ENCODE measurements at places on chromosomes 1 and 21.

GRCh38 chr1:217569021-217569420 is 61.9 kb downstream of the GPATCH2 start:
- ATAC-seq: no peak

- ATAC-seq: no peak
Observed at GRCh38 chr1:113394863-113395259, 4.5 kb downstream of the MAGI3 start.

- no peak for ATAC-seq
Observed at GRCh38 chr1:233672732-233673131, 58.8 kb downstream of the KCNK1 start.

GRCh38 chr21:43467785-43468184 is 40.9 kb upstream of the SIK1 start:
- ATAC-seq: no peak

DNA sequence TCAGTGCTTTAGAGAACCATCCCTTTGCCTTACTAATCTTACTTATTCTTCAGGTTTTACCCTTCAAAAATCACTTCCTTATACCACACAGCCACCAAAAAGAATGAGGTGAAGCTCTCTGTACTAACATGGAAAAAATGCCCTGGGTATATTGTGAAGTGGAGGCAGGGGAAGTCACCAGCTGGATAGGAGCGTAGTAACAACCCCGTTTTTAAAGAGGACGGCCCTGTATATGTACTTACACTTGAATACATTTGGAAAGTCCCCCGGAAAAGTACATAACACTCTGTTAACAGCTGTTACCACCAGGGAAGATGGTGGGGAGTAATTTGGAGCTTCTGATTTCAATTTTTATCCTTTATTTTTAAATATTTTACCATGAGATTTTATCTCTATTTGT is 28.2 kb upstream of the KHDRBS1 start:
- no peak for ATAC-seq

GRCh38 chr1:154851392-154852177 is 18.5 kb downstream of the KCNN3 start:
- peak; percentile 96 for ATAC-seq

GRCh38 chr1:170675865-170676264 is 11.9 kb downstream of the PRRX1 start:
- no peak for ATAC-seq

DNA sequence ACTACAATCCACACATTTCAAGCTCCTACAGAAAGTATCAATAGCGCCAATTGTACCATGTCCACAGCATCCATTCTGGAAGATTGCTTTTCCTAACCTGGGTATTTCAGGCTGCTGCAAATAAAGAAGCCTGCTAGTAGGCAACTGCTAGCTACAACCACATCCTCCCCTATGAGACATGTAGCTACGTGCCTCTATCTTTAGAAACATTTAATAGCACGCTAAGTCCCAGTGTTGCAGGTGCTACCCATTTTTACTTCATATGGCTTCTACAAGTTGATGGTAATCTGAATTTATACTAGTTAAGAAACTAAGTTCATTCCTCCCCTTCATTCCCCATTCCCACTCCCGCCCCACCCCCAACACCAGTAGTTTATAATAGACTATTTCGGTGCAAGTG is 7.4 kb upstream of the AMPD1 start:
- no peak for ATAC-seq

GRCh38 chr1:247468481-247469140 is 10.7 kb upstream of the OR2B11 start:
- no peak for ATAC-seq

DNA sequence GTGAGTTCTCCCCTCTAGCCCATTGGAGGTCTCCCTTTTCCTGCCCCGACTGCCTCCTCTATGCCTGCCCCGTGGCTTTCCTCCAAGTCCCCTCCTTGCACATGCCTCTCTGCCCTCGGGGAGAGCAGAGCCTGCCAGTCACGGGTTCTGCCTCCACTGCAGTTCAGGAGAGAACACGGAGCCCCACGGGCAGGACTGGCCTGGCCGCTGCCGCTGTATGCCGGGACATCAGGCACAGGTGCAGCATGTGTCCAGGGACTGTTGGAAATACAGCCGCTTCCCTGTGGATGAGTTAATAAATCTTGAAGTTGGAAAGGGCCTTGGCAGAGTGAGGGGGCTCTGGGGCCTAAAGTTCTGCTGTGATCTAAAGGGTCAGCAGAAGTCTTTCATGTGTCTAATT is 676.6 kb downstream of the MATN1 start:
- ATAC-seq: no peak

DNA sequence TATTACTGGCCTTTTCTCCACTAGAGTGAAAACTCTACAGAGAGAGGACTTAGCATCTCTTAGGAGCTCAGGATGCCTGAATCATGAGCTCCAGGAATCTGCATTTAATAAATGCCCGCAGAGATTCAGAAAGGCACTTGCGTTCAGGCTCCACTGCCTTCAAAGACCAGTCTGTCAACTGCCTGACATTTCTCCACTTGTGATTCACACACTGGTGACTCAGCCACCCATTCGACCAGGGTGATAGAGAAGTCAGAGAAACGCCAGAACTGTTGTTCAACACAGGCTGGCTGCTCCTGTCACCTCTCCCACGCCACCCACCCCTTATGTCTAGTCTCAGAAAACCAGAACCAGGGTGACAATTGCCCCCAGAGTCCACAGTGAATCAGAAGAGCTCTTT is 26.9 kb upstream of the LBR start:
- ATAC-seq: peak; percentile 98

DNA sequence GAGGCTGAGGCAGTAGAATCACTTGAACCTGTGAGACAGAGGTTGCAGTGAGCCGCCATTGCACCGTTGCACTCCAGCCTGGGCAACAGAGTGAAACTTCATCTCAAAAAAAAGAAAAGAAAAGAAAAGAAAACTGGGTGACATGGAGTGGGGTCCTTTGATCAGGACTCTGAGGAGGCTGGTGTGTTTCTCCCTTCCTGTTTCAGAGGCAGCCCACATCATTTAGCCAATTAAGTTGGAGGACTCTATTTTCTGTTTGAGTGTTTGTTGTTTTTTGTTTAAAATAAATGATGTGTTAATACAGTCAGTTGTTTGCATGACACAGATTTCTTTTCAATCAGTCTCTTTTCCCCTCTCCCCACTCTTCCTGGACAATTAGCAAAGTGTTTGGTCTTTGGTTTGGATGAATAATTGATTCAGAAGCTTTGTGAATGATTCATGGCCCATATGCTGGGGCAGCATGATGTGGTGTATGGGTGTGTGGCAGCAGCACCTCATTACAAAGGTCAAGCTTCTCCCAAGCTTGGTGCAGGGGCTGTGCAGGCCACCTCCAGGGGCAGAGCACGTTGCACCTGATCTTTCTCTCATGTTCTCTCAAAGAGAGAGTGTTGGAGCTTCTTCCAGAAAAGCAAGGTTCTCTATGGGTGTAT is 48.8 kb downstream of the CACNA1E start:
- ATAC-seq: peak; percentile 63

GRCh38 chr1:62084310-62084890 is 110.2 kb upstream of the L1TD1 start:
- no peak for ATAC-seq

GRCh38 chr1:180581635-180582039 is 22.9 kb downstream of the OVAAL start:
- ATAC-seq: no peak

GRCh38 chr21:17650292-17650691 is 37.6 kb upstream of the BTG3 start:
- ATAC-seq: peak; percentile 8

- peak; percentile 88 for ATAC-seq
Observed at GRCh38 chr1:113654883-113655282, 104.4 kb downstream of the PHTF1 start.

DNA sequence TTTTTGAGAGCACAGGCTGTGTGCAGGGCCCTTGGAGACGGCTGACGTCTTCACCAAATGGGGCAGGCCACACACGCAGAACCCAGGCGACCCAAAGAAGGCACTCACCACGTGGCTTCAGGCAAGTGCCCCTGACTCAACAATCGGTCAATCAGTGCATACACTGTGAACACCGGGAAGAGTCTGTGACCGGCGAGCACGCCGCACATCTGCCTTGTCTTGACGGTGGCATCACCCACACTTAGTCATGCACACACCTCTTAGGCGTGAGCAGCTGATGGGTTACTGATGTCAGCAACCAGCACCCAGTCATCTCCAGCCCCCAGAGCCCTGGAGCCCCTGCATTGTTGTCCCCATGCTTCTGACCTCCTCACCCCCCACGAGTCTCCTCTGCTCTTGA is 4.9 kb upstream of the LRRC3 start:
- no peak for ATAC-seq

DNA sequence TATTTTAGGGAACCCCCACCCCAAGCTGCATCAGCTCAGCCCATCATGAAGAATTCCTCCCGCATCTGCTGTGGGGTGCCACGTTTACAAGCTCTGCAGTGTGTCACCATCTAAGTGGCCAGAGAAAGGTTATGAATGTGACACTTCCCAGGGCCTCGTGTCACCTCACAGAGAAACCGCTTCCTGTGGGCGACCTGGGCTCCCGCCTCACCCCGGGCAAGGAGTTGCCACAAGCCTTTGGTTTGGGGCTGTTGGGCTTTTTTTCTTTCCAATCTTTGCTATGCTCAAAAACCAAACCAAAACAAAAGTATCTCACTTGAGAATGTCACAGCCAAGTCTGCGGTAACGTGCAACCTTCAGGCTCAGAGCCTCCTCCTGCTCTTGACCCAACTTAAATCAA is 82.1 kb upstream of the ARHGEF16 start:
- ATAC-seq: no peak

GRCh38 chr21:38082936-38083485 is 166.8 kb upstream of the KCNJ6 start:
- no peak for ATAC-seq

DNA sequence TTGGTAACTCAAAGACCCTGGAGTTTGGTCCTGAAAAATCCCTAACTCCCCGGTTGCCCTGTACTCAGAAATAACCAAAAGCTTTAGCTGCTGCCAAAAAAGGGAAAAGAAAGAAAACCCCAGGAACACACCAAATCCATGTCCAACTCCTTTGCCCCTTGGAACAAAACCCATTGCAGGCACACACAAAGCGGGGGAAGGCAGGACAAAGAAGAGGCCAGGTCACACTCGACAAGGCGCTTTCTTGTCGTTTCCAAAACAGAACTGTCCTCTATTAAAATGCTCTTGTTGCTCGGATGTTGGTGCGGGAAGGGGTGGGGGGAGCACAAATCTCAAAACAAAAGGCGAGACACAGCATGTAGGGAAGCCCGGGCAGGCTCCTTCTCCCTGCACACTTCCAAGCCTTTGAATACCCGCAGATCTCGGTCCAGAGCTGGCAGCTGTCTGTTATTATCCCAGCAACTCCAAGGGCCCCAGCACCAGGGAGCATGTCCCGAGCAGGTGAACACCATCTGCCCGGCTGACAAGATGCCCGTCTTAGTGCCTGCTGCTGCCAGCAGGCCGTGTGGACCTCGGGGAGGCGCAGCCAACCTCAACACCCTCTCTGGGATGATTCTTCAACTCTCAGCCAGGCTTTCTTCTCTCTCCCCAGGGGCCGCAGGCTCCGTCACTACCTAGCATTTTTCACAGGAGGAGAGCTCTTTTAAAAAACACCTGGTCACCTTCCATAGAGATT is 96.4 kb downstream of the SSBP3 start:
- peak; percentile 6 for ATAC-seq

- no peak for ATAC-seq
Observed at GRCh38 chr1:188237573-188238348, 1409.0 kb downstream of the PLA2G4A start.

DNA sequence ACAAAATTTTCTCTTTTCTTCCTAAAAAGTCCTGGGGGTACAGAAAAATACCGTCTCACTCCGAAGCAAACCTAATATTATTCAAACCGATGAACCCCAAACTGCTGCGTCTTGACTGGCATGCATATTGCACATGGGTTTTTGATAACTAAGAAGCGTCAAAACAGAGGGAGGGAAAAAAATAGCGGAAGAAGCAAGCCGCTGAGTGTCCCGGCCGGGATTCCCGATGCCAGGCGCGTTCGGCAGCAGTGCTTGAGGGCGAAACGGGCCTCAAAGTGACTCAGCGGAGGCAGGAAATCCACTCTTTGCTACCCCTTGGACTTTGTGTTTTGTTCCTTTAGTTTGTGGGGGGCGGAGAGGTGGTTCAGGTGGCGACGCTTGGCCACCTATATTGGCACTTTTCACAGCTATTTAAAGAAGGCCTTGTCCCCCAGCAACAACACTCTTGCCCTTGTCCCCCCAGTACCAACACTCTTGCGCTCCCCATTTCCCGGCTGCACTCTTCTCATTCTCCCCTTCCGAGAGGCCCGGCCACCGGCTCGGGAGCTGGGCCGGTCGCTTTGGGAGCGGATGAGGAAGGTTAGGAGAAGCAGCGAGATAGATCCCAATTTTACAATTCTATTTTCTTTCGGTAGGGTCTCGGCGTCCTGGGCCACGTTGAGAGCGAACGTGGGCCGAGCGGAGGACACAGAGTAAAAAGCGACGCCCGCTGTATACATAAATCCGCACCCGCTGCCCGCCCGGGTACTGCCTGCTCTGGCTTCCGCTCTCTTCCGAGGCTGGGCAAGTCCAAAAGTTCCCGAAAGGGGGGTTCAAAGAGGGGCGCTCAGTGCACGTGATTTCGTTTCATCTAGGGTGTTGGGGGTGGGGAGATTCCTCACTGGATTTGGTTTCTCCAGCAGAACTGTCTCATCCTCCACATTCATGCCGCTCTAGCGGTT is 2.5 kb downstream of the LMX1A start:
- ATAC-seq: no peak

DNA sequence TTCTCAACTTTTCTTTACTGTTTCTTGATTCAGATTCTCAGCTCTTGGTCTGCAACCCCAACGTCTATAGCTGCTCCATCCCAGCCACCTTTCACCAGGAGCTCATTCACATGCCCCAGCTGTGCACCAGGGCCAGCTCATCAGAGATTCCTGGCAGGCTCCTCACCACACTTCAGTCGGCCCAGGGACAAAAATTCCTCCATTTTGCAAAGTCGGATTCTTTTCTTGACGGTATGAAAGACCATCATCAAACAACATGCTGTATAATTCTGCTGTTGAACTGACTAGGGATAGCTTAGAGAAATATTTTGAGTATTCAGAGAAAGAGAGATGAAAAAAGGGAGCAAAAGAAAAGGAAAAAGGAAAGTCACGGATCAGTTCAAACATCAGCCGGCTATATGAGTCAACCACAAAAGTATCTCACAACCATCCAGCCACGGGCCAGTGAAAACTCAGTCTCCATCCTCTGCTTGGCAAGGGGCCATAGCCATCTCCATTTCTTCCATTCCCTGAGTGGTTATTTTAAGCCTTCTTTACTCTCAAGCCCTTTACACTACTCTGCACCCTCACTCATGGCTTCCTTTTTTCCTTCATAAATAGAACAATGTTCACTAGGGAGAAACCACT is 14.1 kb downstream of the DNASE2B start:
- ATAC-seq: no peak

GRCh38 chr1:147851149-147851548 is 51.4 kb upstream of the GJA8 start:
- ATAC-seq: no peak

GRCh38 chr1:169161496-169162194 is 55.2 kb downstream of the ATP1B1 start:
- no peak for ATAC-seq

GRCh38 chr1:94825936-94826335 is 5.8 kb downstream of the SLC44A3 start:
- ATAC-seq: no peak

All from motor neuron (in vitro differentiated cells).